Stimulated activated CD4-positive, alpha-beta T cell treated with anti-CD3 and anti-CD28 coated beads, Interleukin-15, amount 100 ng/mL, for 1 hour (primary cell): ENCODE measurements at places on chromosomes 6 and 20.

DNA sequence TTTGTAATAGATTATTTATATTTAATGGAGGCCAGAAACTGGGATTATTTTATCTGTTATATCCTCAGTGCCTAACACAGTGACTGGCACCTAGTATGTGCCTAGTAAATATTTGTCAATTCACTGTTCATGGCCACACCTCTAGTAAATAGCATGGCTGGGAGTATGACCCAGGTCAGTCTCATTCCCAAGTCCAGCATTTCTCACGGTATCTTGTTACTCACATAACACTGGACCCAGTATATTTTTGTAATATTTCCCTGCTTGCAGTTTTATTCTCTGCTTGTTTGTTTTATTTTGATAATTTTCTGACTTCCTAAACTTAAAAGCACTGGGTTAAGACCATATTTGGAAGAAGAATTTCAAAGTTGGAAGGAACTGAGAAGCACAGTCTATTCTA is 47.7 kb downstream of the CTNNBL1 start:
- DNase-seq = no peak

DNA sequence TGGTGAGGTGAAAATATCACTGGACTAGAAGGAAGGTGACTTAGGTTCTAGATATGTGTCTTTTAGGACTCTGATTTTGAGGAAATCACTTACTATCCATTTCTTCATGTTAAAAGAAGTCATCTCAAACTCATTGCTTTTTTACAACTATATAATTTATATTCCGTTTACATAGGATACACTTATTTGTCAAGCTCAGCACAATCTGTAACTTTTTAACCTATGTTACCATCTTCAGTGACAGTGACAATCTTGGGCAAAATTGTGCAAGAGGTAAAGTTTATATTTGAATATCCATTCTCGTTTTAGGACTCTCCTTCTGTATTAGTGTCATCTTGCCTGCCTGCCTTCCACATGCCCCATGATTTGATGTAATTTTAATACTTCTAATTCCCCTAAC is 74.0 kb upstream of the FAM83B start:
- no peak for DNase-seq

- DNase-seq = no peak
Measured at GRCh38 chr6:50543666-50544065, 169.7 kb upstream of the TFAP2D start.

DNA sequence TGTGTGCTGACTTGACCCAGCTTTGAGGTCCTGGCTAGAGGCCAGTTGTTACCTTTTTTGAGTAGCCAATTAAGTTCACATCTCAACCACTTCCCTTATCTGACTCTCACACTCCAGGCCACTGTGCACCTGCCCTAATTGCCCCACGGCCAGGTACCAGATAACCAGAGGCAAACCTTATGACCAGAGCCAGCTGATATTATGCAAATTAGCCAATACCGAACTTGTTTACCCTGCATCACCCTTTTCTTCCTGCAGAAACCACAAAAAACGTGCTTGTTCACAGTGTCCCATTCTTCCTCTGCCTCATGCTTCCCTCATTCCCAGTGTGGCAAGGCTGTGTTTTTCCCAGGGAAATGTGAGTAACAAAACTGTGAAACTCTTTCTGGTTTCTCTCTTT is 89.3 kb downstream of the HTR1B start:
- DNase-seq = no peak

GRCh38 chr20:57526087-57526884 is 1.3 kb upstream of the CTCFL start:
- DNase-seq = no peak

DNA sequence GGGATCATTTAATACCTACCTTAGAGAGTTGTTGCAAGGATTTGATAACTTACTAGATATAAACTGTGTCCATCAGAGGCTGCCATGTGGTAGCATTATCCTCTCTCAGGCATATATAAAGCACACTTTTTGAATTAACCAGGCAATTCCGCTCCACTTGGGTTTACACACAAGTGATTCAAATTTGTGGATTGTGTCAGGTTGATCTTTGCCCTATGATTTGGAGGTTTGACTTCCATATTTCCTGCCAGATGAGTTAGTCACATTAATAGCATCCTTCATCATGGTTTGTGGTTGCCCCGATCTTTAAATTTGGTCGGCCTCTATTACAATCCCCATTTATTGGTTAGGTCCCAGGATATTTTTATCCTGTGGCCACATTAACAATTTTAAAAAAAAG is 44.8 kb upstream of the CTAGE9 start:
- no peak for DNase-seq

DNA sequence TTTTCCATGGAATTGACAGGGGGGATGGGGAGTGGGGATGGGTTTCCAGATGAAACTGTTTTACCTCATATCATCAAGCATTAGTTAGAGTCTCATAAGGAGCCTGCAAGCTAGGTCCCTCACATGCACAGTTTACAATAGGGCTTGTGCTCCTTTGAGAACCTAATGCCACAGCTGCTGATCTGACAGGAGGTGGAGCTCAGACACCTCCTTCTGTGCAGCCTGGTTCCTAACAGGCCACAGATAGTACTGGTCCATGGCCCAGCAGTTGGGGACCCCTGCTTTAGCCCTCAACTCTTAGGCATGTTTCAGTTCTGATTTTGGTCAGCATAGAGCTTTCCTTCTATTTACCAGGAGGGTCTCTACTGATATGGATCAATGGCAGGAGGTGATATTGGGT is 251.6 kb downstream of the LAMA2 start:
- no peak for DNase-seq

GRCh38 chr6:1641343-1641885 is 31.7 kb downstream of the FOXC1 start:
- no peak for DNase-seq

- DNase-seq = no peak
Measured at GRCh38 chr6:15147827-15148226, 98.0 kb upstream of the JARID2 start.

DNA sequence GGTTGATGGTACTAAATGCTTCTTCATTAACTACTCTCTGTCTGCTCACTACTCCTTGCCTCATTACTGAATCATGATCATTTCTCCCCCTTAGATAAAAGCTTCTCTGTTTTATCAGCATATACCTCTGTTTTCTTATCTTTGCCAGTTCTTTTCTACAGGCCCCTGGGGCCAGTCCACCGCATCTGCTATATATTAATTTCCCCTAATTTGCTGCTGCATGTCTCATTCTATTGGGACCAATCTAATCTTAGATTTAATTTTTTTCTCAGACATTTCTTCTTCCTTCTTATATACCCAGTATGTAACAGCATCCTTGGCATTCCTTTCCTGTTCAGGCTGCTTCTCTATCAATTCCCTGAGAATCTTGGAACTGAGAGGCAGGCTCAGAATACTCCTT is 51.2 kb downstream of the GRIK2 start:
- no peak for DNase-seq

- DNase-seq = no peak
Measured at GRCh38 chr6:109339906-109340678, 42.2 kb downstream of the CD164 start.

DNA sequence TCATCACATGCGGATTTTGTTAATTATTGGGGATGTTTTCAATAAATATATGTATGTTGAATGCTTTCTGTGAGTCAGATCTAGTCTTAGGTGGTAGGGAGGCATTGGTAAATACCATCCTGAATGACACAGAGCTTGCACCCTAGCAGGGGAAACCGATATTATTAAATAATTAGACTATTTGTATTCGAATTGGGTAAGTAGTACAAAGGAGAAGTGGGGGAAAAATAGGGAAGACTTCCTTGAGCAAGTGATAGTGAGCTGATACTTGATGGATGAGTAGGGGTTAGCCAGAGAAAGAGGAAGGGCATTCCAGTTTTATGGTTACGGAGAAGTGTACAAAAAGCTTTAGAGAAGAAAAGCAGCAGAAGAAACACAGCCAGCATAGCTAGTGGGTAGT is 1.5 kb downstream of the RIOK1 start:
- DNase-seq = no peak

DNA sequence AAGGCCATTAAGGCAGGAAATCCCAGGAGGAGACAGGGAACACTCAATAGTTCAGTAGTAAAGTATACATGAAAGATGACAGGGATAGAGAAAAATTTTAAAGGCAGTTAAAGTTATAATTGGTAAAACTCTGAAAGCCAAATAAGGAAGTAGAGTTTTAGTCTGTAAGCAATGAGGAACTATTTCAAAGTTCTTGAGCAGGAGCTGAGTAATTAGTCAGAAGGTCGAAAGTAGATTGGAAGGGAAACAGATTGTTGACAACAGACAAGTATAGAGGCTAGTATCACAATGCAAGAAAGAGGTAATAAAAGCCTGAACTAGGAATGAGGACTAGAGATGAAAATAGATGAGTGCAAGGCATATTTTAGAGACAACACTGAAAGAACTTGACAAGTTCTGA is 150.3 kb downstream of the CDK19 start:
- DNase-seq = no peak

DNA sequence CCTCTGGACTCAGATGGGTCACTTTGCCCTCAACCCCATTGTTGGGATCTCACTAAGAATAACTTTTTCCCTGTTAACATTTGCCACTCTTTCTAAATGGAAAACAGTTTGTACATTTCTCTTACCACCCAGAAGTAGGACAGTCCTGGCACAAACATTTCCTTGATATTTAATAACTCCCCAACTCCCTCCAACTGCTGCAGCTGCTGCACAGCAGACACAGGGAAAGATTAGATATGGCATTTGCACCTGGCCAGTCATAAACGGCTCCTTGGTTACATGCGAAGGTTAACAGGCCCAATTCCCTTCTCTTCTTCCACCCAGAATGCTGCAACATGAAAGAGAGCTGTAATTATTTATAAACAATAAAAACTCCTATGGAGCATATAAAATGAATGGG is 55.9 kb upstream of the SOX4 start:
- DNase-seq = no peak

- DNase-seq = no peak
Measured at GRCh38 chr20:16537918-16538317, 35.3 kb downstream of the KIF16B start.

GRCh38 chr6:73515204-73515655 is 5.6 kb downstream of the EEF1A1 start:
- DNase-seq = no peak

DNA sequence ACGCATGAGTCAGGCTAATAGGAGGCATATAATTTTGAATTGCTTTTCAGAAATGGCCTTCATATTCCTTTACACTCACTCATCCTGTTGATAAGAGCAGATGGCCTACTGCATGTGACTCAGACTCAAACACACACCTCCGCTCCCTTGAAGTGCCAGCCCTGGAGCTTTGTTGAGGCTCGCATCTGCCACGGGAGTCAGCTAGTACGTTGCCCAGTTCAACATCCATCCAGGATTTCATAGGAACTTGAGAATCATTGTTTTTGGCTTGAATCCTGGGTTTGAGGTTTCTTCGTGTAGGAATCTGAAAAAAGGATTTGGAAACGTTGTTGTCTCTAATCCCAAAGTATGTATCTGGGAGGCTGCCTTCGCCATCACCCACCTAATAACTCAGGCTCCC is 87.4 kb upstream of the JAG1 start:
- DNase-seq = no peak

GRCh38 chr20:49517805-49518100 is 35.3 kb upstream of the KCNB1 start:
- no peak for DNase-seq

GRCh38 chr20:16539280-16540021 is 33.8 kb downstream of the KIF16B start:
- no peak for DNase-seq

- DNase-seq = no peak
Measured at GRCh38 chr6:168219804-168220203, 99.8 kb downstream of the DACT2 start.

GRCh38 chr20:40491009-40491590 is 197.9 kb downstream of the MAFB start:
- no peak for DNase-seq

DNA sequence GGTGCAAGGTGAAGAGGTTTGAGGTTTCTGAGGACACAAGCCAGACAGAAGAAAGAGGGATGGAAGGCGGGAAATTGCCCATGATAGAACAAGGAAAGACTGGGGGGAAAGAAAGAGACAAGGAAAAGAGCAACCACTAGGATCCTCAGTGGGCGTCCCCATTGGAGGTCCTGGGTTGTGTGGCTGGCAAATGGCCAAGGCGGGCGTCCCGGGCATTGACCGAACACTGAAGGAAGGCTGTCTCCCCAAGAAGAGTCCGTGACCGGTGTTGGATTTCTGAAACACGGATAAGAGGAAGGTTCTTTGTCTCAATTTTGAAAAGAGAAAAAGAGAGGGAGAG is 746.6 kb upstream of the ADGRB3 start:
- no peak for DNase-seq

GRCh38 chr6:140960566-140960965 is 1172.2 kb upstream of the GJE1 start:
- no peak for DNase-seq

- DNase-seq = no peak
Measured at GRCh38 chr6:114650891-114651290, 308.1 kb upstream of the HS3ST5 start.

- no peak for DNase-seq
Measured at GRCh38 chr6:26445934-26446667, 5.8 kb downstream of the BTN3A3 start.

GRCh38 chr6:163019926-163020325 is 292.2 kb downstream of the PACRG start:
- no peak for DNase-seq

- DNase-seq = no peak
Measured at GRCh38 chr20:63055575-63056235, 48.9 kb upstream of the BHLHE23 start.

DNA sequence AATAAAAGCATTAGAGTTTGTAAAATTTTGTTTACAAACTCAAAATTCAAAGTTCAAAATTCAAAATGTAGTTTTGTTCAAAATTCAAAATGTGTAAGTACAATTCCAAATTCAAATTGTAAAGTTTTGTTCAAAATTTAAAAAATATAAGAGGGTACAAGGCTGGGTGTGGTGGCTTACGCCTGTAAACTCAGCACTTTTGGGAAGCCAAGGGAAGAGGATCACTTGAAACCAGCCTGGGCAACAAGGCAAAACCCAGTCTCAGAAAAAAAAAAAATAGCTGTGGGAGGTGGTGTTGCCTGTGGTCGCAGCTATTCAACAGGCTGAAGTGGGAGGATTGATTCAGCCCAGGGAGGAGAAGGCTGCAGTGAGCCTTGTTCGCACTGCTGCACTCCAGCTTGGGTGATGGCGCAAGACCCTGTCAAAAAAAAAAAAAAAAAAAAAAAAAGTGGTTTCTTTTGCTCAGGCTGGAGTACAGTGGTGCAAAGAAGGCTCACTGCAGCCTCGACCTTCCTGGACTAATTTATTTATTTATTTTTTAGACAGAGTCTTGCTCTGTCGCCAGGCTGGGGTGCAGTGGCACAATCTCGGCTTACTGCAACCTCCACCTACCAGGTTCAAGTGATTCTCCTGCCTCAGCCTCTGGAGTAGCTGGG is 5.4 kb upstream of the ZBTB12 start:
- DNase-seq = no peak
